ENCODE measurements at places on chromosomes 13 and 19.

DNA sequence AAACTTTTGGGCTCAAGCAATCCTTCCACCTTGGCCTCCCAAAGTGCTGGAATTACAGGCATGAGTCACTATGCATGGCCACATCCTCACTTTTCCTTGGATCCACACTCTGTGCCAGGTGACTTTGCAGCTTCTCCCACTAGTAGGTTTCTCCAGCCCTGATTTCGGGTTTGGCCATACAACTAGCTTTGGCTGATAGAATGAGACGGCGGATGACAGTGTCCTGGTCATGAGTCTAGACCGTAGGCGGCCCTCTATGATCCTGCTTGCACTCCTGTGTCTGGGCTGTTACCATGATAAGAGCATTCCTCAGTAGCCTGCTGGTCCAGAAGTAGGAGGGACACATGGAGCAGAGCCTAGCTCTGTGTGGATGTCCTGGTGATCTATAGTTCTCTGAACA is 112.5 kb upstream of the KL start:
- no peak for DNase-seq

DNA sequence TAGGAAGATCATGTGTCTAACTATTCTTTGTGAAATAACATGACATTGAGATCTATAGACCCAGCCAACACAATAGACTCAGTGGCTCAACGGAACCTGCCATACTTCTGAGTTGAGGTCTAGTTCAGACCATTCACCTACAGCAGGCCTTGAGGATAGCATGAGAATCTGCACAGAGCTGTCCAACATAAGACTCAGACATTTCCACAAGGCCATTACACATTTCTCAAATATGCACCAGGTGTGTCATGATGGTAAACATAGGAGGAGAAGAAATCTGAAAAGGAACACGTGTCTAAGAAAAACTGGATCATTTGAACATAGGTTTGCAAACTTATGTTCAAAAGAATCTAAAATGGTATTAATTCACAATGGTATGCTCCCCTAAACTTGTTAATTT is 421.4 kb downstream of the SLITRK6 start:
- no peak for DNase-seq

DNA sequence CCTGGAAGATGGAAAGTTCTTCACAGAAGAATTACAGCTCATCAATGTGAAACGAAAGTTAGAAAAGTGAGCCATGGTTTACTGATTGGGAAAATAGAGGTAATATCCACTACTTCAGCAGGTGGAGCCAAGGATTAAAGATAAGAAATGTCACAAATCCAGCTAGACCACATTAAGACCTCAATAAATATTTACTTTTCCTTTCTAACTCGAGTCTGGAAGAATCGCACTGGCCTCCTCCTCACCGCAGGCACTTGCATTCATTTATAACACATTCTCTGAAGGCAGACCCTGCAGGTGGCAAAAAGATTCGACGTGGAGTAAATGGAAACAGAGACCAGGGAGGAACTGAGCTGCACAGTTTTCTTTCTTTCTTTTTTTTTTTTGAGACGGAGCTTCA is 7.4 kb downstream of the SLC35E1 start:
- no peak for DNase-seq

DNA sequence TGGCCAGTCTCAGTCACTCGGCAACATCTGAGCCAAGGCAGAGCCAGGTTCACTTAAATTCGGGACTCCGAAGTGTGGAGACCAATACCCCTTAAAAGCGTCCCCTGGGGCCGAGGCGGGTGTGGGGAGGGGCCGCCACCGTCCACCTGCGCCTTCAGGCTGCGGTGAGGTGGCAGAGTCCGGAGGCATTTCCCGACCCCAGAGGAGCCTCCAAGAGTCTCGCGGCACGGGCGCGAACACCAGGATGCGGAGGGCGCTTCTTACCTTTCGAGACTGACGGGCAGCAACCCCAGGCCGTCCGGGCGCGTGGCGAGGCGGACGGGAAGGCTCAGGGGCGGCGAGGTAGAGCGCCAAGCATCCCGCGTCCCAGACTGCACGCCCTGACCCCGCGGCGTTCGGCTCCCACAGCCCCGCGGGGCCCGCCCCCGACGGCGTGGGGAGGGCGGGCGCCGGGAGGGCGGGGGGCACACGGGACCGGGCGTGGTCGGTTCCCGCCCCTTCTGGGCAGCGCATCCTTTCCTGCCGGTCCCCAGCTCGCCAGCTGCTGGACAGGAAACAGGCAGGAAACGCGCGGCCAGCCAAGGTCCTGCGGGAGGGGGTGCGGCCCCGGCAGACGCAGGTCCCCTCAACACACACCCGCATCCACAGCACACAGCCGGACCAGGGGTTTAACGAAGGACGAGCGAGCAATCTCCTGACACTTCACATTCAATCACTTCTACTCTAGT is at the start of gene THSD1:
THSD1 (minus strand) TSS at position 406 of the 728 bp plus-strand sequence. CDS start 3,572 bp downstream, outside the sequence.
- DNase-seq: peak; percentile 26

- no peak for DNase-seq
Measured at GRCh38 chr13:66102864-66103263, 1127.3 kb downstream of the PCDH9 start.

DNA sequence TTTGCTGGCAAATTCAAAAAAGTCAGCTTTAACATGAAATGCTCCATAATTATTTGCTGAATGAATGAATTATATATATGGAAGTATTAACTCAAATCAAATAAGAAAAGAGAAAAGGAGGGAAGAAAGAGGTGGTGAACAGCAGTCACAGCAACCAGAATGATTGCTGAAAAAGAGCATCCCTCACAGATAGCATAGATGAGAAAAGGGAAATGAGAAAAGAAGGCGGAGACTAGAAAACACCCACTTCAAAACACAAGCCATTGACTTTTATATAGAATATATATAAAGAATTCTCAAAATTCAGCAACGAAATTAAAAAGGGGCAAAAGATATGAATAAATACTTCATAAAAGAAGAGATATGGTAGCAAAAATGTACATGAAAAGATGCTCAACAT is 75.2 kb downstream of the CAB39L start:
- DNase-seq: no peak

- DNase-seq: no peak
Measured at GRCh38 chr19:17136021-17136420, 60.4 kb downstream of the MYO9B start.

DNA sequence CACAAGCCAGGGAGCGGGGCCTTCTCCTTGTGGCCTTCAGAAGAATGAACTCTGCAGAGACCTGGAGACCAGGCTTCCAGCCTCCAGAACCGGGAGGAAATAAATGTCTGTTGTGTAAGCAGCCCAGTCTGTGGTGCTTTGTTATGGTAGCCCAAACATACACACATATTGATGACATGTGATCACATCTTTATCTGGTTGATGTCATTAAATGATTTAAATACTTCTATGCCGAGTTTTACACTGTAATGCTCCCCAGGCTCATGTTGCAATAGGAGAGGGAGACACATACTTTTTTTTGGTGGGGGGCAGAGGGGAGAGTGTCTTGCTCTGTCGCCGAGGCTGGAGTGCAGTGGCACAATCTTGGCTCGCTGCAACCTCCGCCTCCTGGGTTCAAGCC is 188.0 kb upstream of the IRS2 start:
- DNase-seq: no peak

GRCh38 chr13:45215392-45216077 is 14.7 kb upstream of the KCTD4 start:
- no peak for DNase-seq

- no peak for DNase-seq
Measured at GRCh38 chr13:101988140-101988539, 413.7 kb downstream of the FGF14 start.

DNA sequence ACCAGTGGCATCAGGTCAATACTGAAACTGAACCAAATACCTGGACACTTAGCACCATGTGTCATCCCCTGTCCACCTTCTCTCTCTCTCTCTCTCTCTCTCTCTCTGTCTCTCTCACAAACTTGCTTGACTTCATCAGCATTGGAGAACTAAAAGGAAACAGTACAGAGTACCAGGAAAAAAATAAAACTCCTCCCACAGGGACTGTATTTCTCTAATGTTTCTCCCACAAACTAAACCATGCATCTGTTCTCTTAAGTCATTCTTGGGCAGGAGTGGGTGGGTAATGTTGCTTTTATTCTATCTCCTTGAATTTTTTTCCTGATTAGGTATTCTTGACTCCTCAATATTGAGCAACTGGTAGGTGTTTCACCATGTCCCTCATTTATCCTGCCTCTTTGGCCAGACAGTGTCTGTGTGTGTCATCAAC is 112.9 kb upstream of the CACNA1A start:
- no peak for DNase-seq

Data from posterior cingulate gyrus (tissue), 11 donors.